ENCODE measurements at places on chromosomes 16 and 17. TPM values are rescaled to one million over a fixed set of nuclear protein-coding genes. Genes with fewer than 3 reads are reported as not detected.

- DNase-seq, result peak; percentile 87
- peak overlapping the region; percentile 99 for H3K27ac ChIP-seq
- peaks cover 48% of the 10 kb centered on the region for H3K4me1 ChIP-seq
- peak overlapping the region; percentile 41 for H3K4me3 ChIP-seq
- H3K27me3 ChIP-seq, result no peaks in the 10 kb centered on the region
- H3K36me3 ChIP-seq, result no peaks in the 10 kb centered on the region
Observed at GRCh38 chr16:87391324-87391949, 699 bp upstream of the MAP1LC3B start.

DNA sequence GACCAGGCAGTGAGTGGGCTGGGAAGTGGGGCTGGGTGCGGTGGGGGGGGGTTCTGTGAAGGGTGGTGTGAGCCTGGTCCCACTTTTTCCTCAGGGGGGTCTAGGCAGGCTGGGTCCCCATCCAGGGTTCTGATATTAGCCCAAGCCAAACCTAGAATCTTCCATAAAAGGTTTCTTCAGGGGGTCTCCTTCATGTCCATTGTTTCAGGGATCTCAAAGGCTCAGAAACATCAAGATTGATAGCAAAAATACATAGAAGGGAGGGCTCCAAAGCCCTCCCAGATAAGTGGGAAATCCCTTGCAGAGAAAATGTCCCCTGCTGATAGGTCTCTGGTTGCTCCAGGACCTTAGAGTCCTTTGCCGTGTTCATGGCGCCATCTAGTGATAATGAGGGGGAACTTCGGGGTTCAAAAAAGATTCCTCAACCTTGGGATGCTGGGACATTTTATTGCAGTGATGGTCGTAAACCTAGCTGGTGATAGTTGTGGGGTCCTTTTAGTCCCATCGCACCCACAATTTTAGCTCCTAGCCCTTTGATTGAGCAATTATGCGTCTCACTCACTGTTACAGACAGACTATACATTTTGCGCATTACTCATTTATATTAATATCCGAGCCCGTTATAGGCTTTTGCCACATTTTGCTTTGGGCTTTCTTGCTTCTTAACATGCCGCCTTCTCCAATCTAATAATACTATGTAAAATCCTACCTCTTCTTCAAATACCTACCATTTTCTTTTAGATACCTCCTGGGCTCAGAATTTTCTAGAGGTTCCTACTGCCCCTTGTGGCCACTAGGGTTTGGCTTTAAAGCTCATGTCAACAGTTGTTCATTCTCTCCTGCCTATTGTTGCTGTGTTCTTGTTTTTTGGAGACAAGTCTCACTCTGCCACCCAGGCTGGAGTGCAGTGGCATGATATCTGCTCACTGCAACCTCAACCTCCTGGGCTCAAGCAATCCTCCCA is 35.1 kb downstream of the IGF2BP1 start:
- DNase-seq, result peak; percentile 29
- H3K4me3 ChIP-seq, result no peak overlapping the region
- H3K36me3 ChIP-seq, result no peaks in the 10 kb centered on the region
- no peak overlapping the region for H3K27ac ChIP-seq
- no peaks in the 10 kb centered on the region for H3K27me3 ChIP-seq

The RTN4RL1 gene
- 0.11 TPM for polyA plus RNA-seq

The PIK3R6 gene
- 24.9 TPM for polyA plus RNA-seq

The CLEC3A gene
- not detected for polyA plus RNA-seq

The TAC4 gene
- not detected for polyA plus RNA-seq

The UBFD1 gene
- 8.2 TPM for polyA plus RNA-seq

All from CD14-positive monocyte (primary cell).